Stimulated activated CD8-positive, alpha-beta memory T cell treated with anti-CD3 and anti-CD28 coated beads, Interleukin-12 subunit alpha, Interleukin-12 subunit beta, amount 100 ng/mL, for 1 hour (primary cell): ENCODE measurements at places on chromosomes 1 and 21.

- DNase-seq: no peak
Measured at GRCh38 chr1:180042988-180043622, 88.5 kb downstream of the CEP350 start.

DNA sequence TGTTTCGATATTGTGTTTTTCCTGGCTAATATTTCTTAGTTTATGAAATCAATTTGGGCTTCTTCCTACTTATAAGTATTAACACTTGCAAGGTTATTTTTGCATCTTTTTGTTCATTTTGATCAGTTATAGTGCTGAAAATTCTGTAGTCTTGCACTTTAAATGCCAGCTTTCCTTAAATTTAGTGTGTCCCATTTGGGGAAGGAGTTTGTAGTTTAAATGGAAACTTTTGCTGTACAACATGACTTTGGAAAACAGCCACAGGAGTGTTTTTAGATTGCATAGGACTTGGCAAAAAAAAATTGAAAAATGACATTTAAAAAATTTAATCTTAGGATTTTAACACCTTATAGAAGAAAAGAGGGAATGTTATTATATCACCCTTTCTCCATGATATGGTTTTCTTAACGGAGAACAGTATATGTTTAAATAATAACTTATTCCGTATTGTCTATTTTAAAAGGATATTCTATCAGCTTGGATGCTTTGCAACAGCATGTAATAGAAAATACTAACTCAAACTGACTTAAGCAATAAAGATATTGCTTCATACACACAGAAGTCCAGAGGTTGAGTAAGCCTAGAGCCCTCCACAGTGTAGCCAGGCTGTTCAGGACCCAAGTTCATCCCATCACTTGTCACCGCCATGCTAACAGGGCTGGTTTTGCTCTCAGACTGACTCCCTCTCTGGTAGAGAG lies 53.8 kb downstream of the LYPLAL1 start:
- DNase-seq: no peak

DNA sequence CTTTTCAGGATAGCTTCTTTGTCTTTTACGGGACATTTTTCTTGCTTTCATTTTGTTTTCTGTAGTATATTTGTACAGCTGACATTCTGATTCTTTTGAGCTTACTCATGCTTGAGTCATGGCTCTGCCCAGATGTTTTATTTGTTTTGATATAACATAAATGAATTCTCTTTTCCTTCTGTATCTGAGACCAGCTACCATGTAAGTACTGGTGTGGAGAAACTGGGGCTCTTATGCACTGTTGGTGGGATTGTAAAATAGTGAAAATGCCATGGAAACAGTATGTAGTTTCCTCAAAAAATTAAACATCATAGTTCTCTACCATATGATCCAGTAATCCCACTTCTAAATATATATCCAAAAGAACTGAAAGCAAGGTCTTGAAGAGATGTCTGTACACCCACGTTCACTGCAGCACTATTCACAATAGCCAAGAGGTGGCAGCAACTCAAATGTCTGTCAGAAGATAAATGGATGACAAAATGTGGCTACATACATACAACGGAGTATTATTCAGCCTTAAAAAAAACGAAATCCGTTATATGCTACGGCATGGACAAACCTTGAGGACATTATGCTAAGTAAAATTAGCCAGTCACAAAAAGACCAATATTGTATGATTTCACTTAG lies 61.4 kb downstream of the EIF2B3 start:
- no peak for DNase-seq

DNA sequence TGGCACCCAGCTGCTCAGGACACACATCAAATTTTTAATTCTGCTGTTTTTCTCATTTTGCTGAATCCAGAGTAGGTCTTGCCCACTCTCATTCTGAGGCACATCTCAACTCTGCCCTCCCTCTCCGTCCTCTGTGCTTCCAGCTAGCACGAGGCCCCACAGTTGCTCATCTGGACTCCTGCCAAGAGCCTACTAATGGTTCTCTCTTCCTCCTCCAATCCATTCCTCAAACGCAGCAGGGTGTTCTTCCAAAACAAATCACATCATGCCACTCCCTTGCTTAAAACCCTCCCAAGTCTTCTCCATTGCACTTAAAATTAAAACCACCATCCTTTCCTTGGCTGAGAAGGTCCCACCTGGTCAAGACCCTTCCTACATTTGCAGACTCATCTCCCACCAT lies 49.8 kb upstream of the SCAF4 start:
- DNase-seq: no peak

DNA sequence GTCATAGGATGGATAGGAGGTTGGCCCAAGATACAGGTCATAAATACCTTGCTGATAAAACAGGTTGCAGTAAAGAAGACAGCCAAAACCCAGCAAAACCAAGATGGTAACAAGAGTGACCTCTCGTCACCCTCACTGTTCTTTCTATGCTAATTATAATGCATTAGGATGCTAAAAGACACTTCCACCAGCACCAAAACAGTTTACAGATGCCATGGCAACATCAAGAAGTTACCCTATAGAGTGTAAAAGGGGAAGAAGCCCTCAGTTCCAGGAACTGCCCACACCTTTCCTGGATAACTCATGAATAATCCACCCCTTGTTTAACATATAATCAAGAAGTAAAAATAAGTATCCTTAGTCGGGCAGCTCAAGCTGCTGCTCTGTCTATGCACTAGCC lies 671.9 kb downstream of the PTPRC start:
- no peak for DNase-seq

GRCh38 chr1:81437649-81438048 lies 363.1 kb upstream of the ADGRL2 start:
- no peak for DNase-seq

DNA sequence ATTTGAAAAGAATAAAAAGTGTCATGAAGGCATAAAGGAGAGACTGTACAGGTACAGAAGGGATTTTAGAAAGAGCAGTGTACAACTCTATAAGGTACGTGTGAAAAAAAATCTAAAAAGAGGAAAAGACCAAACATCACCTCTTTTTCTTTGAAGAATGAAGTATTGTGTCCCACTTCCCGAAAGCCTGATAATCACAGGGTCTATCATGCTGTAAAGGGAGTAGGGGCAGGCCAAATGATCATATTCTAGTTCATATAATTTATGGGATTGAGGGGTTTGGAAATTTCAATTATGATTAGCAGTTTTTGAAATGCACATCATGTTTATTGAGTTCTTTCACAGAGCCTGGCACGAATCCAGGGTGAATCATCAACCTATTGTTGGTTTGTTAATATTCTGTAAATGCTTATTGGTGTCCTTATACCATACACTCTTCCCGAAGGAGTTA lies 910 bp upstream of the RERE start:
- no peak for DNase-seq

GRCh38 chr1:154474802-154475201 lies 27.2 kb upstream of the TDRD10 start:
- no peak for DNase-seq

- DNase-seq: no peak
Measured at GRCh38 chr21:33824156-33824941, 91.3 kb downstream of the ATP5PO start.

GRCh38 chr1:158972841-158973240 lies 36.9 kb upstream of the IFI16 start:
- DNase-seq: no peak

DNA sequence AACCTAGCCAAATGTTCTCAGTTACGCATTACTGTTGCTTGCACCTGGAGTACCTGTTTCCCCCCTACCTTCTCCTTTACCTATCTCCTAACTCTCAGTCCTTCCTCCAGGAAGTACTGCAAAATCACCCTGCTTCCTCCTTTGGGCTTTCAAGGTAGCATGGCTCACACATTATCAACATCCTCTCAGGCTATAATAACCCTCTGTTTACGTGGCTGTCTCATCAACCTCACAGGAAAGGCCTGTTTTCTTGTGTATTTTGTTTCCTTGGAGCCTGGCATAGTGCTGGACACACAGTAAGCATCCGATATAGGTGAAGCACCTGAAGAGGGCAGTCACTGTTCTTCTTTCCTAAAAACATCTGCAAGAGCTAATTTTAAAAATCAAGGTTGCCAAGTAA lies 32.7 kb upstream of the ANGPTL7 start:
- no peak for DNase-seq

GRCh38 chr1:117231748-117232373 lies 21.1 kb upstream of the VTCN1 start:
- no peak for DNase-seq

DNA sequence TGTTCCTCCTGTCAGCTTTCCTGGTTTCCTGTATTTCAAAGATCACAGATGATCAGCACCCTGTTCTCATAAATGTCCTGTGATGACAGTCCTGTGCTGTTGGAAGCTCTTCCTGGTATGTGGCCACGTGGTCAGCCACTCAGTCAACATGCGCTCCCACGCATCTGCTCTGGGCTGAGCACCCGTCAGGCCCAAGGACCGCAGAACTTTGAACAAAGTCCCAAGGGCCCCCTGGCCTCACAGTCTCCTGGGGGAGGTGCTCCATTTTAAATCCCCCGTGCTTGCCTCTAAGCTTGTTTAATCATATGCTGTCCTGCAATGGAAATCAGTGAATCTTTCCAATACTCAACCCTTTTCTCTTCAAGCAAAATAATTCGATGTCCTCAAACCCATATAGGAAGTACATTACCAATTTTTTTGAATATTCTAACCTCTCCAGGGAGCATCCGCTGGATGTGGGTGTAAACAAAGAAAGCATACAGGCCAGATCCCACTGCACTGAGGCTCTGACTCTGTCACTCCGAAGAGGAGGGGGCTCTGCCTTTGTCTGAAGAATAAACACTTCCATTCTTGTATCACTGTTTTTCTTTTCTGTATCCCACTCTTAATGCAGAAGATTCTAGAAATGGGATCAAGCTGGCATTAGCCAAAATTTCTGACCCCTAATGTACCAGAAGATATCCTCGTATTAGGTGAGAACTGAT lies 250.3 kb downstream of the SDCCAG8 start:
- DNase-seq: no peak

GRCh38 chr1:202276081-202276715 lies 65.5 kb downstream of the UBE2T start:
- no peak for DNase-seq

DNA sequence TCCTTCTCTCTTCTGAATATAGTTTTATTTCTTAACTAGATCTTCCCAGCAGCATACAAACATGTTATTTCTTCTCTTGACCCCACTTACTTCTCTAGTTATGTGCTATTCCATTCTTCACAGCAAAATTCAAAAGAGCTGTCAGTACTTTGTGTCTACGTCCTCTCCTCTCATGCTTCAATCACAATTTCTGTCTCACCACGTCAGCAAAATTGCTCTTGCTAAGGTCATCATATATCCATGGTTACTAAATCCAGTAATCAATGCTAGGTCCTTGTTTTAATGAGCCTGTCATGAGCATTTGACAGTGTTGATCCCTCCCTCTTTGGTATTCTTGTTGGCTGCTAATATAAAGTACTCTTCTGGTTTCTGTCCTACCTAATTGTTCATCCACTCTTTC lies 214.2 kb downstream of the DENND1B start:
- no peak for DNase-seq

- no peak for DNase-seq
Measured at GRCh38 chr1:214568328-214568727, 16.9 kb upstream of the PTPN14 start.

- DNase-seq: no peak
Measured at GRCh38 chr21:46423546-46424038, 35.1 kb upstream of the DIP2A start.

GRCh38 chr21:33024201-33025103 lies 1.3 kb upstream of the OLIG2 start:
- DNase-seq: no peak

DNA sequence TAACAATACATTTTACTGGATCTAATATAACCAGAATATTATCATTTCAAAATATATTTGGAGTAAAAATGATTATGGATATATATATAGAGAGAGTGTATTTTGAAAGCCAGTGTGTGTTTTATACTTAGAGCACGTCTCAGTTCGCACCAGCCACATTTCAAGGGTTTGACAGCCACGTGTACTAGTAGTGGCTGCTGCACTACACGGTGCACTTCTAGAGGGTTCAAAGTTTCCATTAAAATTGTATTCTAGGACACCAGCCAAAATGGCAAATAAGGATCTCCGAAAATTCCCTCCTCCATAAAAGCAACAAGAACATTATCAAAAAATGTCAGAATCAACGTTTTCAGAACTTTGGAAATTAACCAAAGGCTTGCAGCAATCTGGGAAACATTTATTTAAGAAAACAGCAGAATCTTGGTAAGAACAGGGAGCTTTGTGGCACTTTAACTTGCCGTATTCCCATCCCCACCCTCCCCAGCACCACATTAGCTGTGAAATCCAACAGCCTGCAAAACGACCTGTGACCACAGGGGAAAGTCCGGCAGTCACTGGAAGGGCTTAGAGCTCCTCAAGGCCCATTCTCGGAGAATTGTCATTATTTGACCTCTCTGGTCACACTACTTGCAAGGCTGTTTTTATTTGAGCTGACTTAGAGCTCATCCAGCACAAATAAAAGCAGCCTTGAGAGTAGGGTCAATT lies 33.5 kb upstream of the MRPS6 start:
- no peak for DNase-seq
